Central memory CD4-positive, alpha-beta T cell (primary cell): ENCODE measurements at places on chromosomes 2 and 18.

DNA sequence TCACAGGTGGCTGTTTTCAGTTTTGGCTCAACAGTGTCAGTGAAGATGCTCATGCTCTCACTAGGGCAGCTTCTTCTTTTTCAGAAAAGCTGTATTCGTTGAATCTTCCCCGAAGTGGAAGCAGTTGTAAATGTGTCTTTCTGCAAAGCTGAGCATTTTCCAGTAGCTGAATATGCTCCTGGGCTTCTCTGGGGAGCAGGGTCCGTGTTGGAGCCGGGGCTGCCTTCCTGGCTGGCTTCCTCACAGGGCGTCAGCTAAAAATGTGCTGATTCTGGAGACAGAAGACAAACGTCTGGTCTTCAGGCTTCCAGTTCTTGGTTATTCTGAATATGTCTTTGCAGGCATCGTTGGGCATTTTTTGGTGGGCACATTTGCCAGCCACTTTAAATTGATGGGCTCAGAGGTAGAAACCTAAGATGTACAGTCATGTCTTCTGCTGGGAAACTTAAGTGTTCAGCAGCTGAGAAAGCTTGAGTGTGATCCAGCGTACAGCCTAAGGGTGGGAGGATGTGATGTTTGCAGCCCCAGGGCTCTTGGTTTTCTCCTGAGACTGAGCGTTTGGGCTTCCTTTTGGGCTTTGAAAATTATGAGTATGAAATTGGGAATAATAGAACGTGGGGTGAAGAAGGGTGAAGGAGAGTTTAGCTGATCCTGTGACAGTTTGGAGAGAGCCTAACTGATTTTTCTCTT, 19.0 kb downstream of the SETBP1 start:
- no peak for DNase-seq

- no peak for DNase-seq
These were observed 153.5 kb upstream of the ALKAL2 start for GRCh38 chr2:441258-442022.

DNA sequence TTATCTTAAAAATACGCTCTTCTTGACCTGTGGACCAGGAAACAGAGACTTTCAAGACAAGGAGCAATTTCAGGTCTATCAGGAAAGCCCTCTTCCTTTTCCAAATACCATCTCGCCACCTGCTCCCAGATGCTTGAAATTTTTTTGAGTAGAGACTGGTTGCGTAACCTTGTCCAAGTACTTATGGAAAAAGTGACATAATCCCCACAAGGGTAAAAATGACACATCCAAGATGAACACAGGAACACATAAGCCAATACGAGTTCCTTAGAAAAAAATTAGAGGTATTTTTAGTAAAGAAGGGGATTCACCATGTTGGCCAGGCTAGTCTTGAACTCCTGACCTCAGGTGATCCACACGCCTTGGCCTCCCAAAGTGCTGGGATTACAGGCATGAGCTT, 1.8 kb downstream of the SERPINB13 start:
- DNase-seq: no peak

DNA sequence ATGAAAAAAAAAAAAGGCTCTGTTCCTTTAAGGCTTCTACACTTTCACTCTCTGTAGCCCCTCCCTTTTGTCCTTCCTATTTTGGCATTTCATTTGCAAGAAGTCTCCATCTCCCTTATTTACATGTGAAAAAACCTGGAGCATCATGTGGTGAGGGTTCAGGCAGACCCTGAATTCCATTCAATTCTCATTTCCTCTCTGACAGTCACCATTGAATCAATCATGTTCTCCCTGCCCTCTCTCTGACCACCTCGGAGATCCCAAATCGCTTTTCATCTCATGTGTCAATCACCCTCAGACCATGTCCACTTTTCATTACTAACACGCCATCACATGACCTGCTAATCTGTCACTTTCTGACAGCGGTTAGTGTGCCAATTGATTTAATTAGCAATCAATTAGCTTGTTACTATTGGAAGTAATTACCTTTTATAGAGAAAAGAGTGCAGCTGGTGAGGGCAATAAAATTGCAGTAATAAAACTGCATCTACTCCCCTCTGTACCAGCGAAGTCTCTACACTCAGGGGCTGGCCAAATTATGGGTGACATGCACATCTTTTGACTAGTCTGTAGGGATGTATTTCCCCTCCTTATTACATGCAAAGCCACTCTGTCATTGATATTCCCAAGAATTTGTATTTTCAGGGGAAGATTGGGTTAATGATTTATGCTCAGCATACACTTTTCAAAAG, 317.4 kb downstream of the EN1 start:
- DNase-seq: no peak

GRCh38 chr18:57771626-57772025, 31.5 kb downstream of the ATP8B1 start:
- no peak for DNase-seq

DNA sequence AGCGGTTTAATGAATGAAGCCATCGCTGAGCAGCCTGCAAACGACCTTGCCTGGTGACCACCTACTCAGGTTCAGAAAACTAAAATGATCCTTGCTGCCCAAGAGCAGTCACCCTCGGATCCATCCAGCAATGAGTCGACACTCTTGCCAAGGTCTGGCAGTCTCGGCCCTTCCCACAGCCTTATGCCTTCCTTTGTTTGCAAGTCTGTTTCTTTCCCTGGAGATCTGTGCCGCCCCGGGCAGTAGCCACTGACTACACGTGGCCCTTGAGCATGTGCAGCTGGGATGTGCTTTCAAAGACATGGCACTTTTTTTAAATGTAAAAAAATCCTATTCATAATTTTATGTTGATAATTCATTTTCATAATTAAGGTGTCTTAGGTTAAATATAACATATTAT, 37.2 kb upstream of the SLC35G4 start:
- DNase-seq: no peak

DNA sequence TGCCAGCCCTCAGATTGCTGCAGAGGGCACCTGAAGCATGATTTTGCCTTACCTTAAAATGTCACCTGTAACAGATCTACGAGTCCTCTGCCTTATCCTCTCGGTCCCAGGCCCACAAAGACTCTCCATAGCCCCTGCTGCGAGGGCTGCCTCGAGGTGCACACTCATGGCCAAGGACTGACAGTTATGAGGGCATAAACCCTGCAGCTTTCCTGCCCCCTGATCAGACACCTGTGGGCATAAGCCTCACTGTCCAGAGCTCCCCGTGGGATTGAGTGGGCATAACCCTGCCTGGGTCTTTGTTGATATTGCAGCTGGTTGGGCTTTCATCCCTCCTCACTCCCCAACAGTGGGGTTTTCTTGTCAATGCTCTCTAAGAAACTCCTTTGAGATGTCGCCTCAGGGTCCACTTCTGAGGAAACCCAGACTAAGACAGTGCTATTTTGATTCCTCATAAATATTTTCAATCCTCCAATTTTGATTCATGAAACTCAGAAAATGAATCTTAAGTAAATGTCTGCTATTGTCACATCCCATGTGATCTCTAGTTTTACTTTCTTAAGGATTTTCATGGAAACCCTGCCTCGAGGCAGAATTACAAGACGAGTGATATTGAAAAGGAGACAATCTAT, 108.5 kb upstream of the NCK2 start:
- DNase-seq: no peak

DNA sequence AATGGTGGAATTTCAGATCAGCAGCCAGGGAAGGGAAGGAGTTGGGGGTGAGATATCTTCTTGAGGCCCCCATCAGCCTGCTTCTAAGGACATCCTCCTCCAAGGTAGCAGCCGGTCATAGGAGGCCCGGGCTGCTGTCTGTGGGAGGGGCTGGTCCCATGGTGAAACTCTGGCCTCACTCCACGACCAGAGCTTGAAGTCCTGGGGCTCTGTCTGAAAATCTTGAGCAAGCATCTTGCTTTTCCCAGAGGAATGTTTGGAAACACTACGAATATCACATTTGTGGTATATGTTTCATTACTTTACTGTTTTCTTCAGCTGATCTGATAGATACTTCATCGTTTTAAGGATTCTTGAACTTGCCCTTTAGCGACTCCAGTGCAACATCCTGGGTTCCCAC, 103.7 kb downstream of the CTAGE1 start:
- no peak for DNase-seq

DNA sequence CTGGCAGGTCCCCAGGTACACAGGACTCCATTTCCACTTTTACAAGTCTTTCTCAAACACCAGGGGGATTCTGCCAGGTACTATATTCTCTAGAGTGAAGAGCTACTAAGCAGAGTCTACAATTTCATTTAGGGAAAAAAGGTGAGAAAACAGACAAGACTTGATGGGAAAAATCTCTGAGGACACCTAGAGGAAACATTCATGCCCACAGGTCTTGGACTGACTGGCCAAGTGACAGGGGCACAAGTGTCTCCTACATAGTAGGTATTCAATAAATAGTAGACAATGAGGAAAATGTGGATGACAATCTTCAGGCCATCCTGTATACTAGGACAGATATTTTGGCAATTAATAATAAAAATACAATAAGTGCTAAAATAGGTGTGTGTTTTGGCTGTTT, 228.6 kb downstream of the CLIP4 start:
- DNase-seq: no peak

DNA sequence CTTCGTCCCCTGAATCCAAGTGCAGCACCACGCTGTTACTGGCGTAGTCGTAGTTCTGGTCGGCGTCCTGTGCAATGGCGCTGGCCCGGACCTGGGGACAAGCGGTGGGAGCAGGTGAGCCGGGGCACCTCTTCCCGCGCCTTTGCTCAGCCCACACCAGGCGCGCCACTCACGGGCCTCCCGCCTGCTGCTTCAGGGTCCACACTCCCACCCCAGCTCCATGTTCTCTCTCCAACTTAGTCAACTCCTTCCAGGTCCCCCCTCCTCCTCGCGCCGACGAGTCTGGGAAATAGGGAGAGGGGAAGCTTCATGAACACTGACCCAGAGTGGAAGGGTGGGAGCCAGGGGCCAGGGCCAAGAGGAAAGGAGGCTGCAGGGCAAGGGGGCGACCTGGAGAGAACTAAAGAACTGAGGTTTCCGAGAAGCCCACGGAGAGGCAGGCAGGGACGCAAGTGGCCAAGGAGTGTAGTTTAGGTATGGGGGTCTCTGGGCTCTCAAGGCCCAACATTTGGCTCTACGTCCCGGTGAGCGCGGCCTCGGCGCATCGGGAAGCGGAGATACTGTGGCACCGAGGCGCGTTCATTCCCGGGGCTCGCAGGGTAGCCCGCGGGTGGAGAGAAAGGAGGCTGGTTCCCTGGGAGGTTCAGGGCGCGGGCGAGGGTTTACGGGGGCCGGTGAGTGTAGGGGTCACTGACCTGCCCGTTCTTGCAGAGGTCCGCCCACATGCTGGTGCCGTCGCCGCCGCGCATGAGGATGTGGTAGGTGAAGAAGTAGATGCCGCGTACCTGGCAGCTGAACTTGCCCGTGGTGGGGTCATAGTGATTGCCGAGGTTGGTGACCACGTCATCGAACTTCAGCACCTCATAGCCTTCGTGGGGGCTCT, 1.4 kb downstream of the C1QL2 start:
- DNase-seq: no peak

DNA sequence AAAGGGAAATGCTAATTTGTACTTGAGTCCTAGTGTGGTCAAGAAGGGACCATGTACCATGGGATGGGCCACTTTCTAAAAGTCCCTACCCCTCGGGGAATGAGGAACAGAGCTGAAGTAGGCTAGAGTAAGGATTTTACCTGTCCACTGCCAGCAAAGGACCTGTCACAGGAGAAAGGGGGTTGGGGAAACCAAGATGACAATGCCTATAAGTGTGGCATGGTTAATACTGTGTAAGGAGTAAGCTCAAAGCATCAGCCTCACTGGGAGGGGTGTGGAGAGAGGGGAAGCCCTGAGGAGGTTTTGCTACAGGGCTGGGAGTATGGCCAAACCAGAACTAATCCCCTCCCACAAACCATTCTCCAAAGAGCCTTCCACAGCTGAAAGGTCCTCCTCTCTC, 15.8 kb downstream of the GKN2 start:
- no peak for DNase-seq

GRCh38 chr18:21735452-21736015, 5.1 kb upstream of the MIB1 start:
- peak; percentile 76 for DNase-seq

GRCh38 chr2:12284487-12284886, 432.2 kb upstream of the TRIB2 start:
- no peak for DNase-seq

DNA sequence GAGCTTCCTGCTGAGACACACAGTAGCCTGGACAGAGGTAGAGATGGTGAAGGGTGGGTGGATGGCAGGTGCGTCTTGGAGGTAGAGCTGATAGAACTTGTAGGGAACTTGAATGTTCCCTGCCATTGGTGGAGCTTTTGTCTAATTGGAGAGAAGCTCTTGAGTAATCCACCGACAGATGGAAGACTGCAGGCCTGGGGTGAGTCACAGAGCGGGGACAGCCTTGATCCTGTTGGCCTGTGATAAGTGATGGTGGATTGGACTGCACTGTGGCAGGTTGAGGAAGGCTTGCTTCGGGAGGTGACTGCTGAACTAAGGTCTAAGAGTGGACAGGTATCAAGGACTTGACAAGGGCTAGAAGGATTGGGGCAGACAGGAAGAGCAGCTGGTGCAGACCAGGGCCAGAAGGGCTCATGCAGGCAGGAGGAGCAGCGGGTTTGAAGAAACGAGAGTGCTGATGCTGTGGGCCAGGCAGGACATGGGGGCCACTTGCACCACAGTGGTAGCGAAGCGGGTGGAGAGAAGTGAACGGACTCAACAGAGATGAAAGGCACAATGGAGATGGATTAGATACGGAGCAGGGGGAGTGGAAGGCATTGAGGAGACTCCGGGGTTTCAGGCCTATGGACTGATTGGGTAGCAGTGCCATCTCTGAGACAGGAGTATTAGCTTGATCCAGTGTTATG, 16.3 kb downstream of the CABLES1 start:
- no peak for DNase-seq

DNA sequence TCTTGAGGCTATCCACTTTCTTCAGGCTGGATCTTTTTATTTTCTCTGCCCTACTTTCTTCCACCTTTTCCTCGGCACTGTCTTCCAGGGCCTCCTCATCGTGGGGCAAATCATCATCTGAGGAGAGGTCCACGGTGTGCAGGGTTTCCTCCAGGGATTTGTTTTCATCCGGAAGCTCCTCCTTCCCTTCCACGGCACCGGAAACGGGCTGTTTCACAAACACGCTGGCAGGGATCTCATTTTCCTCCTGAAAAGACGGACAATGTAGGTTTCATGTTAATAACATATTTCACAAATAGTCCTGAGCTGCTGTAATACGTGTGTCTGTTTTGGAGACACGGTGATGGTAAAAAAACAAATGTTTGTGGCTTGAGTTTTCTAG, 10.4 kb downstream of the CAVIN2 start:
- DNase-seq: no peak

- no peak for DNase-seq
These were observed 737.5 kb downstream of the SATB2 start for GRCh38 chr2:198720266-198720665.
